NCI-H69 (cell line): ENCODE measurements at places on chromosomes 7 and 10.
A peak's percentile ranks its signal among the peaks of the same experiment; 100 is the strongest.

- no peak for DNase-seq
Observed at GRCh38 chr10:21754410-21755011, 220.5 kb downstream of the MLLT10 start.

DNA sequence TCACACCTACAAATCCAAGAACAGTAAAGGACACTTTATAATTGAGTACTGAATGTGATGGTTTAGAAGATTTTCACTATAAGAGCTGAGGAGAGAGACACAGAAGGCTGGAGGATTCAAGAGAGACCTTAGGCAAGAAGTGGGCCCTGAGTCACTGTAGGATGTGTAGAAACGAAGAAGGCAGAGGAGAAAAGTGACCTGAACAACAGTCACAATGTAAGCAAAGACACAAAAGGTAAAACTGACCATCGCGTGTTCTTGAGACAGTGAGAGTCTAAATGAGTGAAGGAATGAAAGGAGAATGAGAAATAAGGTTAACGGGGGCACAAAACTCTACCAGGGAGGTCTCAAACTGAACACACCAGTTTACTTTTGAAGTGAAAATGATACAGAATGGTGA, 298.2 kb upstream of the LRGUK start:
- DNase-seq: no peak

GRCh38 chr7:36390199-36391090, 783 bp downstream of the ANLN start:
- DNase-seq: peak; percentile 93

GRCh38 chr7:56028942-56029630, 22.2 kb downstream of the PSPH start:
- DNase-seq: peak; percentile 6

DNA sequence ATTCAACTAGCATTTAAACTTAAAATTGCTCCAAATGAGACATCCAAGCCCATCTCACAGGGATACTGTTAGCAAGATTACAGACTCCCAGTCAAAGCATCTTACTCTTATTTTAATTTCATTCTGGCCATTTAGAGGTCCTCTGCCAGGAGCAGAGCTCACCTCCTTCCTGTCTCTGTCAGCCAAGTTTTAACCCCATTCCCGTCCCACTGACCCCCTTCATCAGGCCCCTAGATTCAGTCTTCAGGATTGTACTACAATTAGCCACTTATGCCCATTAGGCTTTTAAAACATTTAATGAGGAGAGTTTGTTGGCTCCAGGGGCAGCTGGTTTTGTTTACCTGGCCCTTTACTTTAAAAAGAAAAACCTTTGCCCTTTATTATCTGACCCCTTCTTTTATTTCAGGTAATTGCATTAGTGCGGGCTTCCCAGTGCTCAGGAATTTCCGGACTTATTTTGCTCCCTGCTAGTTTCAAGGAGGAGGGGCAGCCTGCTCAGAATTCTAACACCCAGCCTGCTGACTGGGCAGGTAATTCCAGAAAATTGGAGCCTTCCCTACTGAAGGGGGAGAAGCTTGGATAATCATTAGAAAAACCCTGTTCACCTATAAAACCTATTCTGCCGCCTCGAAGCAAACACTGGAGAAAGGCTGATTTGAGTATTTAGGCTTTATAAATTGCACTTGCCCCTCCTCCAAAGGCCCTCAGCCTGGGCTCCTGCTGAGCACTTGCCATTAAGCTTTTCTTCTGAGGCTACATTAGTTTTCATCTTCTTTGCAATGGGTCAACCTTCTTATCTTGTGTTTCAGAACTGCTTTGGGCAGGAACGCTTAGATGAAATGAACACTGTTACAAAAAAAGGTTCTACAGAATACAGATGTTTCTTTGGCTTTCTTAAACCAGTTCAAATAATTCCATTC, 200.5 kb upstream of the HPS1 start:
- peak; percentile 34 for DNase-seq

DNA sequence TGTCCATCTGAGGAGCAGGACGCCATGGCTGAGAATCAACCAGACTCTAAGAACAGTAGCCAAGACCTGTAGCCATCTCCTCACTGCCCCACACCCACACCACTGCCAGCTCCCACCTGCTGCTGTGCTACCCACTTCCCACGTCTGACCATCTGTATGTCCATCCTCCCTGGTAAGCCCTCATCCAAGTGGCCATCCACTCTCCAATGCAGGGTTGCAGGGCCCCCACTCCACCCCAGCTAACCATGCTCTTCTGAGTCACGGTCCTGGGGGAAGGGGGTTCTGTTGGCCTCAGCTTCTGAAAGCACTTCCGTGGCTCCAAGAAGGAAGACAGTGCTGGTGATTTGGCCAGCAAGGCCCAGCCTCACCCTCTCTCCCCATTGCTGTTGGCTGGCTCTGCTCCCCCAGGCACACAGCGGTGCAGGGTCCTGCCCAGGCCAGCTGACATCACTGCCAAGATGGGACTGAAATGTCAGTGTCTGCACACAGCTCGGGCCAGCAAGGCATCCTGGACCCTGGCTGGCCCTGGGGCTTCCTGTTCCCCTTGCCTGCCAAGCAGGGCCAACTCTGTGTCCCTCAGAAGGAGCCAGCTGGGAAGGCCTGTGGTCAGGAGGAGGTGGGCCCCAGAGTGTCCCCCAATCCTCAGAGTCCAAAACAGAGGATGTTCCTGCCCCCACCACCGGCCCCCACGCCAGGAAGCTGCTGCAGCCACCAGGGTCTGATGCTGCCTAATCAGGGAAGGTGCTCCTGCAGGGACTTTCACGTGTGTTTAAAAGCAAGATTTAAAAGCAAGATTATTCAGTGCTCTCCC, 17.5 kb downstream of the RASGEF1A start:
- no peak for DNase-seq

DNA sequence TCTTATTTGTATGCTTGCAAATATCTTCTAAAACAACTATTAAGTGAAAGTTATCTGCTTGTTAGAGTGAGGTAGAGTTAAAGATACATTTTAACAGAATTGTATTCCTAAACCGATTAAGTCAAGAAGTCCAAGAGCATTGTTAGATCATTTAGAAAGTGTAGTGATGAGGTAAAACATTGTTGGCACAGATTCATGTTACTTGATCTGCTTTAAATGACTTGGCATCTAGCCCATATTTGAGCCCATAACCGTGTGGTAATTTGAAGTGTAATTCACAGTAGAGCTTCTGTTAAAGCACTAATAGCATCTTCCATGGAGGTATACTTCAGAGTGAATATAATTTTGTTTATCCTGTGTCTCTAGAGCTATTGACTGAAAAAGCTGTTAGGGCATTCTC, 62.1 kb downstream of the PTEN start:
- DNase-seq: peak; percentile 93

DNA sequence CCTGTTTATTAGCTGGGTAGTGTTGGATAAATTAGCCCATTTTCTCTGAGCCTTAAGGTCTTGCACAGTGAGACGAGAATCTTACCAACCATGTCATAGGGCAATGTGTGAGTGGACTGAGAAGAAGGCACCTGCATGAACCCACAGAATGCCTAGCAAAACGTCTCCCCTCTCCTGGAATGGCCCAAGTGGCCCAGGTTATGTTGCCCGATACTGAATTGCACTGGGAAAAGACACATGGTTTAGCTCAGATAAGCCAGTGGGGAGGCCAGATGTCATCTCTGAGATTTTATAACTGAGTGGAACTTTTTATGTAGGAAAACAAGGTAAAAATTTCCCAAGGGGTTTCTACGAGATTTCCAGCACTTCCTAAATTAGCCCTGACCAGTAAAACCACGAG, 104.7 kb upstream of the IKZF1 start:
- no peak for DNase-seq

GRCh38 chr7:74306004-74306729, 17.0 kb downstream of the CLIP2 start:
- no peak for DNase-seq

DNA sequence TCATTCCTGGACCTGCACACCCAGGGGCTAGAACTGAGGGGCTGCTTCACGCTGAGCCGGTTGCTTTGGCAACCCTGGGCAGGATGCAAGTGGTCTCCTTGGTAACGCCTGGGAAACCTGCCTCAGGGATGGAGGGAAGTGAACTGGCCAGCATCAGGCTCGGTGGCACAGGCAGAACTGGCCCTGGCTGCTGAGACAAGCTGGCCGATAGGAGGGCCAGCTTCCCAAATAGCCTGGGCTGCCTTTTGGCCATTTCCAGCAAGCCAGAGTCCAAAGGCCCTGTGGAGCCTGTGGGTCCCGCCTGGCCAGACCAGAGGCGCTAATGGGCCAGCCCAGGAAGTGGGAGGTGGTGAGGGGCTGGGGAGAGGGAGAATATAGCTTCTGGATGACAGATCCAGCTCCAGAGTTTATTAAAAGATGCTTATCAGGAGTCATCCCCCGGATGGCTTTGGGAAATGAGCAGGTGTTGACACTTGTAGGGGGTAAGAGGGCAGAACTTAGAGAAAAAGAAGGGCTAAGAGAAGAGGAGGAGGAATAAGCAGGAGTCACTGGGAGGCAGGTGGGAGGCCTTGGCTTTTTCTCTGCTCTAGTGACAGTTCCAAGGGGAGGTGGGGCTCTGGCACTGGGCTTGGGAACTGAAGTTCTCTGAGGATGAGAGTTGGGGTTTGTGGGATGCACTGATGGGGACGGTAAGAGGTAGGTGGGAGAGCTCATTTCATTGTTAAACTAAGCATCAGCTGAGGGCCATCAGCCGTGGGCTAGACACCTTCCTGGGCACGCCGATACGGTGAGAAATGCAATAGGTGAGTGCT, 9.6 kb downstream of the NEURL1 start:
- DNase-seq: peak; percentile 23

DNA sequence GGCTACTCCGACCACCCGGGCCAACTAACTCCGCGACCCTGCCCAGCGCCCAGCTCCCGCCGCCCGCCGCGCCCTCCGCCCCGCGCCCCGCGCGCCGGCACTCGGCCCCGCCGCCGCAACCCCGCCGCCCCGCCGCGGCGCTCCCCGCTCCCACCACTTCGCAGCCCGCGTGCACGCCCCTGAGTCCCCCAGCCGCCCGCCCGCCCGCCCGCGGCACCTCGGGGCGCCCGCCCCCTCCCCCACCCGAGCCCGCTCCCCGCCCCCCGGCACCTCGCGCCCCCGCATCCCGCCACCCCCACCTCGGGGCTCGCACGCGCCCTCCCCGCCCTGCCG, 598 bp downstream of the JAZF1 start:
- no peak for DNase-seq

- peak; percentile 100 for DNase-seq
Observed at GRCh38 chr7:82373926-82374635, 69.5 kb downstream of the CACNA2D1 start.

- DNase-seq: peak; percentile 78
Observed at GRCh38 chr7:98733036-98733435, 116.0 kb downstream of the NPTX2 start.

GRCh38 chr7:76069238-76069638, 21.3 kb downstream of the MDH2 start:
- DNase-seq: peak; percentile 68

- DNase-seq: no peak
Observed at GRCh38 chr7:82697897-82698296, 254.3 kb upstream of the CACNA2D1 start.

- DNase-seq: no peak
Observed at GRCh38 chr10:98217801-98218200, 50.2 kb downstream of the LOXL4 start.

- no peak for DNase-seq
Observed at GRCh38 chr7:31096877-31097258, 44.8 kb downstream of the ADCYAP1R1 start.

- no peak for DNase-seq
Observed at GRCh38 chr10:128047991-128048818, 78.0 kb downstream of the MKI67 start.

DNA sequence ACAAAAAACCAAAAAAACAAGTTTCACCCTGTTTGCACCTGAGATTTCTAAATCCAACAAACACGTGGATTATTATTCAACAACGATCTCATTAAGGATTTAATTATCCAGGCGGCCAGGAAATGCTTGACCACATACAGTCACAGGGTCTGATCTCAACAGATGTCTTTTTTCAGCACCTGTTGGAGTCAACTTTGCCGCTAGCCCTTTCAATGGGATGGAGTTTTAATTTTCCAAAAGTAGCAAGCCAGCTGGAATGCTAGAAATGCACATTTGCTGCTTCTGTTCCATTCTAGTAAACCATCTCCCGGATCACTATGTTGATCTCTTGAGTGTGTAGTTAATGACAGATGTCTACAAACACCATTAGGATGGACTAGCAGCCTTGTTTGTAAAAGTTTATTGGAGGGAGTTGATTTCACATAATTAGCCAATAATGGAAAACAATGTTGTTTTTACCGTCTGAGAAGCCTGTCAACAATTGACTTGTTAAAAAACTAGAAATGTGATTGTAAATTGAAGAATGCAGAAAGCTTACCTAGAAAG, 64.2 kb upstream of the DKK1 start:
- DNase-seq: no peak

DNA sequence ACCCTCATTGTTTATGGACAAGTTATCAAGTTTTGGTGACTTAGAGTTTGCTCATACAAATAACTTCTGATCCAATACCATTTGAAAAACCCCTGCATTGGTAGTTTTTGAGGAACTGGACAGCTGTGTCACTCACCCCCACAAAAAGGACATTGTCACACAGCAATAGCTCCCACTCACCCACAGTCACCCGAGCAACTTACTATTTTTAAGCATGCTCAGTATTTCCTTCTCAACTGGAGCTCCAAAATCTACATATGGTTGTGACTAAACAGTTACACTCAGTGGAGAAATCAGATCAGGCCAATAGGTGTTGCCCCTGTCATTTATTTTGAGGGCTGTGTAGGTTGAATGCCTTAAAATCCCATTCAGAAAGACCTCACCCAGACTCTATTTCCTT, 165.2 kb upstream of the AUTS2 start:
- no peak for DNase-seq

GRCh38 chr7:140649556-140650205, 9.1 kb upstream of the DENND2A start:
- DNase-seq: no peak
